ENCODE measurements at places on chromosomes 2 and 18. TPM values are rescaled to one million over a fixed set of nuclear protein-coding genes. Genes with fewer than 3 reads are reported as not detected.

Gene KIAA2012
- 0.08 TPM for total RNA-seq

Gene KCNE4
- 0.34 TPM for total RNA-seq

Gene NEU2
- total RNA-seq: not detected

Gene ACOXL
- not detected for total RNA-seq

Gene HOXD3
- 0.90 TPM for total RNA-seq

Gene NCKAP5
- total RNA-seq: 4.9 TPM

Gene CELF4
- not detected for total RNA-seq

Gene XDH
- 4.3 TPM for total RNA-seq

Gene MATN3
- total RNA-seq: 0.15 TPM

Gene TNS1
- total RNA-seq: 0.50 TPM

Gene SLC16A14
- not detected for total RNA-seq

Gene HOXD9
- 5.4 TPM for total RNA-seq

Gene NPHP1
- 5.7 TPM for total RNA-seq

Gene LHCGR
- total RNA-seq: not detected

Gene RAMP1
- 109 TPM for total RNA-seq

Gene TRIM43
- 0.29 TPM for total RNA-seq

Gene ALPP
- 0.26 TPM for total RNA-seq

Gene CRIM1
- 129 TPM for total RNA-seq

Gene RBM43
- 2.7 TPM for total RNA-seq

Gene IL36RN
- total RNA-seq: not detected

Gene MC4R
- 0.23 TPM for total RNA-seq

Gene CNGA3
- total RNA-seq: not detected

Gene SKA1
- total RNA-seq: 21.3 TPM

Gene IL36B
- not detected for total RNA-seq

Gene TFPI
- 3.0 TPM for total RNA-seq

Gene C2orf66
- total RNA-seq: 0.15 TPM

All from A375 (cell line).